Activated CD8-positive, alpha-beta memory T cell treated with anti-CD3 and anti-CD28 coated beads for 36 hours (primary cell): ENCODE measurements at places on chromosomes 5 and 9. TPM values are rescaled to one million over a fixed set of nuclear protein-coding genes. Genes with fewer than 3 reads are reported as not detected.

DDX4 gene
- total RNA-seq: not detected

FOXB2 gene
- not detected for total RNA-seq

PCDHGA6 gene
- 0.06 TPM for total RNA-seq

SPATA31A5 gene
- total RNA-seq: not detected

SPINK4 gene
- not detected for total RNA-seq

TMED7 gene
- 47.7 TPM for total RNA-seq

FOXD4 gene
- total RNA-seq: 0.30 TPM

EIF4E1B gene
- not detected for total RNA-seq

KIAA0825 gene
- 1.3 TPM for total RNA-seq

CCL28 gene
- total RNA-seq: 10.7 TPM

KIF4B gene
- total RNA-seq: not detected

WNT8A gene
- total RNA-seq: not detected

DNAI1 gene
- total RNA-seq: not detected

EHMT1 gene
- total RNA-seq: 75.4 TPM

RXRA gene
- 6.7 TPM for total RNA-seq

IL5 gene
- total RNA-seq: 18.7 TPM

IL4 gene
- total RNA-seq: 2.0 TPM

RUFY1 gene
- total RNA-seq: 35.0 TPM

CNTFR gene
- not detected for total RNA-seq

ADGRV1 gene
- total RNA-seq: not detected

IDNK gene
- total RNA-seq: 5.2 TPM

SPINK1 gene
- not detected for total RNA-seq

FOXD4L5 gene
- 0.15 TPM for total RNA-seq

UBTD2 gene
- total RNA-seq: 7.7 TPM

NMUR2 gene
- not detected for total RNA-seq

ARL14EPL gene
- not detected for total RNA-seq

RPL12 gene
- 1,585 TPM for total RNA-seq

ZNF354B gene
- 10.0 TPM for total RNA-seq

DENND4C gene
- total RNA-seq: 12.1 TPM

SLC34A3 gene
- not detected for total RNA-seq

FAM153A gene
- total RNA-seq: 6.3 TPM

SLC28A3 gene
- total RNA-seq: 0.40 TPM

C9orf50 gene
- not detected for total RNA-seq

NUTM2G gene
- not detected for total RNA-seq

IL3 gene
- total RNA-seq: 68.7 TPM

PGGT1B gene
- 45.2 TPM for total RNA-seq

LURAP1L gene
- not detected for total RNA-seq

INSL4 gene
- not detected for total RNA-seq

CCDC192 gene
- total RNA-seq: not detected

NSG2 gene
- total RNA-seq: not detected

MYOT gene
- not detected for total RNA-seq

REEP2 gene
- 5.1 TPM for total RNA-seq

TUBB4B gene
- total RNA-seq: 315 TPM

FAT2 gene
- not detected for total RNA-seq

ZNF483 gene
- 2.1 TPM for total RNA-seq

IFNA13 gene
- total RNA-seq: not detected
